CD4-positive, alpha-beta T cell treated with Interleukin-21 for 1 hour (primary cell): ENCODE measurements at places on chromosomes 7 and 10.

GRCh38 chr10:75935240-75935639 lies 503.8 kb downstream of the LRMDA start:
- DNase-seq: no peak

DNA sequence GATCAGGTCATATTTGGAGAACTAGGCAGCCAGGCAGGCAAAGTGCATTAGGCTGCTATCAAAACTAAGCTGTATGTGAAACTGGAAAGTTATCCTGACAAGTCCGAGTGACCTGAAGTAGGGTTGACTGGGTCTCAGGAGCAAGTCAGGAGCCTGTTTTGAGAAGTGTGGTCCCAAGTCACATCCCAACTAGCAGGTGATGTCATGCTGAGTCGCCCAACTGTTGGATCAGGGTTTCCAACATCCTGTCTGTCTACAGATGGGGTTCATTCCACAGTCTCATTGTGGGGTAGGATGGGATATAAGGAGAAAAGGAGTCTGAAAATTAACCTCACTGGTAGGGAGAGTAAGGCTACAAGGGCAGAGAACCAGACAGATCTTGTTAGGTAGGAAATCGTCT lies 27.0 kb downstream of the SLC26A4 start:
- DNase-seq: no peak

DNA sequence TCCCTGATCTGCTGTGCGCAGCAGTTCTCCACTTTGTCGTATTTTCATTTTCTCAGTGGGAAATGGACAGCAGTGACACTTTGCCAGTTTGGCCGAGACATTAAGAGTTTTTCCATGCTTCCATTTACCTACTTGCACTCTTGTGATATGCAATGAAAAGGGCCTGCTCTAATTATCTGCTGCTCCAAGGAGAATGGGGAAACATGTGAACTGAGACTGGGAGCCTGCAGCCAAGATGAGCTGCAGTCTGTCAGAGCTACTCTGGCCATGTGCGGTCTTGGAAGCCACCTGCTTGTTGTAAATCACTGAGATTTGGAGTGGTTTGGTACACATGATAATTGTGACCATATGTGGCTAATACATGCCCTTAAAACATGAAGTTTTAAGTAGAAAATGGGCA lies 586.6 kb upstream of the POT1 start:
- DNase-seq: no peak

GRCh38 chr7:100374601-100375000 lies 1.3 kb downstream of the PILRA start:
- no peak for DNase-seq

GRCh38 chr10:591646-592045 lies 97.8 kb downstream of the DIP2C start:
- no peak for DNase-seq

- no peak for DNase-seq
These were observed 154.4 kb upstream of the MKLN1 start for GRCh38 chr7:131173145-131173890.

- DNase-seq: no peak
These were observed 41.6 kb downstream of the NET1 start for GRCh38 chr10:5453749-5454489.

GRCh38 chr10:36677431-36677768 lies 448.0 kb upstream of the ANKRD30A start:
- no peak for DNase-seq

- no peak for DNase-seq
These were observed 211.5 kb downstream of the CREB5 start for GRCh38 chr7:28623863-28624262.
